ENCODE measurements at places on chromosomes 16 and 17.
A peak's percentile ranks its signal among the peaks of the same experiment; 100 is the strongest.

DNA sequence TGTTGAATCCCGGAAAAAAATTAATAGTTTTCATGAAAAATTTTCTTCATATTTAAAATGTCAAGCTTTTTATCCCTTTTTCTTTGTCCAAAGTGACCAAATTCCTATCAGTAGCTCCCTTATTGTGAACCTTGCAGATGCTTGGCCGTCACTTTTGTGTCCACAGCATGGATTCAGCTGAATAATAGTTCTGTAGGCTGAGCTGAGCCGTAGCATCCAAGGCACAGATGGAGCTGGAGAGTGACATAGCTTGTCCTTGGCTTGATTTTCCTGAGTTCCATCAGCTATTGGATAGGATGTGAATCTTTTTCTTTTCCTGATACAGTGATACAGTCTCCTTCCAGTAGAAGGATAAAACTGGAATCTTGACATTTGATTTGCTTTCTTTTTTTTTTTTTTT is 3.6 kb downstream of the NUP85 start:
- no peak for DNase-seq

DNA sequence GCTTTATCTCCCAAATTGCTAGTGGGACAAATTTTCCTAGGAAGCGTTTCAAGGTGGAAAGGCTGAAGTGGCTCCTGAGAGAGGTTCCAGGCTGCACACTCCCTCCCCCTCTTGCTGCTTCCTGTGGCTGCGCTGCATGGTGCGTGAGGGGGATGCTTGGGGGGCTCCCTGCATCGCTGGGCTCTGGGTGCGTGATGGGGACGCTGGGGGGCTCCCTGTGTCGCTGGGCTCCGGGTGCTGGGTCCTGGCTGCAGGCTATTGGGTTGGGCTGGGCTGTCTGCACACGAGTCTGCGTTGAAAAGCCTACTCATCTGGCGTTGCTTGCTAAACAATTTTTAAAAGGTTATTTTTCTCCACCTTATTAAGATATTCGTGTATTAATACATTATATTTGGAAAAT is 30.1 kb downstream of the NDEL1 start:
- no peak for DNase-seq

DNA sequence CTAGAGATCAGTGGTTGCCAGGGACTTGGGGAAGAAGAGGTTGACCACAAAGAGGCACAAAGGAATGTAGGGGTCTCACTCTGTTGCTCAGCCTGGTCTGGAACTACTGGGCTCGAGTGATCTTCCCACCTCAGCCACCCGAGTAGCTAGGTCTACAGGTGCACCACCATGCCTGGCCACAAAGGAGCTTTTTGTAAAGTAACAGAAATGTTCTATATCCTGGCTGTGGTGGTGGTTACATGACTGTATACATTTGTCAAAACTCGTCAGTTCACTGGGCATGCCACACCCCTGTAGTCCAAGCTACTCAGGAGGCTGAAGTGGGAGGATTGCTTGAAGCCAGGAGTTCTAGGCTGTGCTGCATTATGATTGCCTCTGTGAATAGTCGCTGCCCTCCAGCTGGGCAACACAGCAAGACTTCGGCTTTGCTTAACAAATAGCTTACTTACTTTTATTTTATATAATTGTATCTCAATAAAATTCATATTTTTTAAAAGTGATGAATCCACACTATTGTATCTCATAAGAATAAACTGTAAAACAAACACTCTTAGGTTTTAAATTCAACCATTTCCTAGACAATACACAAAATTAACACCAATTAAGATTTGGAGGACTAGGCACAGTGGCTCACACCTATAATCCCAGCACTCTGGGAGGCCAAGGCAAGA is 5.0 kb downstream of the SKA2 start:
- DNase-seq: no peak

GRCh38 chr17:17206124-17206912 is at the start of gene PLD6:
TSS of gene PLD6 (minus strand) at chr17:17206333. CDS start at chr17:17206286, 47 bp downstream.
- peak; percentile 42 for DNase-seq

DNA sequence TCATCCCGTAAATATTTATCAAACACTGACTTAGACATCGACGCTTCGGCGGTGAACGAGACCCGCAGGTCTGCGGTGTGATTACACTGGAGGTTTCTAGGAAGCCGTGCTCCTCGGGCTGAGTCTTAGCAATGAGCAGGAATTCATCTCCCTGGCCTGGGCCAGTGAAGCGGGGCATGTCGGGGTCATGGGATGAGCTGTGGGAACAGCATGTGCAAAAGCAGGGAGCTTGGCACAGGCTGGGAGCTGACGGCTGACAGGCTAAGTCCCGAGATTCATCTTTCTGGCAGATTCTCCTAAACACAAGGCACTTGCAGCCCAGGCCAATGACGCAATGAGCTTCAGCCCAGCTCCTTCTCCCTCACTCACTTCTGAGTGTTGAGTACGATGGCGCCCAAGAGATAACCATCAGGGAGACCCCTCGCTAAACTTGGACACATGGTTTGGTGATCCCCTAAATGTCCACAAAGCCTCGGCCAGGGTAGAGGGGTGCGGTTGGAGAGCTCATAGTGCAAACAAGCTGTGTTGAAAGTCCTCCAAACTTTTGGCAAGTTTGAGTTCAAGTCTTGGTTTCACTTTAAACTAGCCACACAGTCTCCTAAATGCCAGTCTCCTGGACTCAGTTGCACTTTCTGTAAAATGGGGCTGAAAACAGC is 12.8 kb downstream of the CRISPLD2 start:
- DNase-seq: peak; percentile 95
